NCI-H1105 treated with DMSO at 0.1 percent for 48 hours (cell line): ENCODE measurements at places on chromosomes 1 and 21.

DNA sequence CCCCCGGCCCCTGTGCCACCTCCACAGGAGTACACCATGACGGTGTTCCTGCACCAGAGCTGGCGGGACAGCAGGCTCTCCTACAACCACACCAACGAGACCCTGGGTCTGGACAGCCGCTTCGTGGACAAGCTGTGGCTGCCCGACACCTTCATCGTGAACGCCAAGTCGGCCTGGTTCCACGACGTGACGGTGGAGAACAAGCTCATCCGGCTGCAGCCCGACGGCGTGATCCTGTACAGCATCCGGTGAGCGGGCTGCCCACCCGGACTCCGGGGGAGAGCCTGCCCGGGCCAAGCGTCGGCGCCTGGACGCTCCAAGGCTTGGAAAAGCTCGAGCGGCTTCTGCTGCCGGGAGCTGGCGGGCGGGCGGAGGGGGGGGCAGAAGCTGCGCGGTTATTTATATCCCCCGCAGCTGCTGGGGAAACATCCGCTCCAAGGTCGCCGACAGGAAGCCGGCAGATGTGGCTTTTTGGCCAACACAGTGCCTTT lies 6.4 kb downstream of the GABRD start:
- DNase-seq: no peak

DNA sequence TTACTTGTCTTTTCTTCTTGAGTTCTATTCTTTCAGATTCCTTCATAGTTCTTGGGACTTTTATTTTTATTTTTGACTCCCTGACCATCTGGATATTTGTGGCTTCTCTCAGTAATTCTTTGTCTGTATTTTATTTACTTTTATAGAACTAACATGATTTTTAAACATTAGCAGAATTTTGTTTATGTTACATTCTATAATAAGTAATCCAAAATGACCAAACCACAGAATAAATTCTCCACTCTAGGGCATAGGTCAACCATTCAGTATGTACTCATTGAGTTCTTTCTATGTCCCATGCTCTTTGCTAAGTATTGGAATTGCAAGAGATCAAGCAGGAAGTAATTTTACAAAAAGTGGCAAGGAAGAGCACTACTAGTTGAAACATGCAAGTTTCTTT lies 969.0 kb downstream of the TTLL7 start:
- no peak for DNase-seq

DNA sequence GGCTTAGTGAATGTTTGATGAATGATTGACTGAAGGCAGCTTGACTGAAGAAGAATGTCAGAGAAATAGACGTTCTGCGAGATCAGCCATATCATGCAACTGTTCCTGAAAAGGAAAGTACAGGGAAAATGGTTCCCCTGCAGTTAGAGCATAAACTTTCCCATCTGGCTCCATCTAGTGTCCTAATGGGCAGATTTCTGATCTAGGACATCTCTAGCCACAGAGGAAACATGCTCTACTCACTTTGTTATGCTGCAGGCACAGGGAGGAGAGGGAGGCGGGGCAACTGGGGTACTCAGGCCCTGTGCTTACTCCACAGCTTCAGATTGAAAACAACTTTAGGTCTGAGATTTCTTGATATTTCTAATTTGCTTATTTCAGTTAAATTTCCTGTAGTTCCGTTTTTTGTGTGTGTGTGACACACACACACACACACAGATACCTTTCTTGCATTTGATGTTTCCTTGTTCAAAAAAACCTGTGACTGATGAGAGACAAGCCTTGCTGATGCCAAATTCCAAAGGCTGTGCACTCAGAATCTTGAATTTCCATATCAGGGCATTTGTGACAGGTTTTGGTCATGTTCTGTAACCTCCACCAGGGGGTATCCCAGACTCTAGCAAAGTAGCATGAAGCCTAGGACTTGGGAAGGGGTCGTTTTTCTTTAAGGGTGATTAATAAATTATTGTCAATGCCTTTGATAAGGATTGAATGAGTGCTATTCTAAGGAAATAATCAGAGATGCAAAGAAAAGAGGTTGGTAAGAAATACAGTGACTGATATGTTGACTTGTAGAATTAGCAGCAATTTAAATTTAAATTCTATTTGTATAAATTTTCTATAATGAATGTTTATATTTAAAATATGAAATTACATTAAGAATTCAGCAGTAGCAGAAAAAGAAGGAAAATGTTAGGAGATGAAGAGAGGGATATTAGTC lies 139.7 kb upstream of the BEND5 start:
- peak; percentile 38 for DNase-seq

DNA sequence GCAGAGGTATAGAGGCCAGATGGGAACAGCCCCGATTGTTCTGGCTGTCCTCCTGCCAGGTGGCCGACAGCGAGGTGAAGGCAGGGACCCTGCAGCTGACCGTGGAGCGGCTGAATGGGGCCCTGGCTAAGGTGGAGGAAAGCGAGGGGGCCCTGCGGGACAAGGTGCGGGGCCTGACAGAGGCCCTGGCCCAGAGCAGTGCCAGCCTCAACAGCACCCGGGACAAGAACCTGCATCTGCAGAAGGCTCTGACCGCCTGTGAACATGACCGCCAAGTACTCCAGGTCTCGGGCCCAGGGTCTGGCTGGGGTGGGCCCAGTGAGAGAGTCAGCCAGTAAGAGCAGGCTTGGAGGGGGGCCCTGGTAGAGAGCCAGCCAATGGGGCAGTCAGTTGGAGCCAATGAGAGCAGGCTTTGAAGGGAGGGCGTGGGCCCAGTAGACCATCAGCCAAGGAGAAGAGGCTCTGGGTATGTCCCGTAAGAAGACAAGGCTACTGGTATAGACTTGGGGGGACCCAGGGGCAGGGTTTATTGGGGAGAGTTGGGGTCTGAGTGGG lies 11.3 kb downstream of the MFAP2 start:
- DNase-seq: no peak

DNA sequence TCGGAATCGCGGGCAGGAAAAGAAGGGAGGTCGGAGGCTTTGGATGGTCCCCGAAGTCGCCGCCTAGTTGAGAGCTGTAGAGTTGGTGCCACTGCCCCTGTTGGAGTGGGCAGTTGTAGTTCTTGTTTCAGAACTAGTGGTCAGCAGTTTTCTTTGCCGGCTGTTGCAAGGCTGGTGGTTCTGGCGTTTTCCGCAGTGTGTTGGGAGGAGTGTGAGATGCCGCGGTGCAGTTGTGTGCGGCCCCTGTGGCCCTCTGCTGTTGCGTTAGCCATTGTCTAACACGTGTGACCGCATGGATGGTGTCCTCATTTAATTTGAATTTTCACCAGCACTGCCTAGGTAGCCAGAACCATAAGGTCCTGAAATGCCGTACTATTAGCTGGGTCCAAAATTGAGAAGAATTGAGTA lies 1.4 kb downstream of the ARF1 start:
- no peak for DNase-seq

DNA sequence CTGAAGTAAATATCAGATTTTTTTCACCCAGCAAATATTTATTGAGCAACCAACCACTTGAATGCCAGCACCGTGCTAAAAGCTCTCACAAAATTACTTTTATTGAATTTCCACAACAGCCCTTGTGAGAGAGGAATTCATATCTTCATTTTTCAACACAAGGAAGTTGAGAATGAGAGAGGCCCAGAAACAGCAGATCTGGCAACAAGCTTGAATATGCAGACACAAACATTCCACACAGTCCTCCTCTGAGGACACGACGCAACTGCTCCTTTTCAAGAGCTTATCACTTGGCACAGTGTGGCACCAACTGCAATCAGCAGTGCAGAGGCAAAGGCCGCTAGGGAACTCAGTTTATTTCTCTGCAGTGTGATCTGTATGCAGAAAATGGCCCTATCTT lies 32.2 kb upstream of the IFNAR2 start:
- DNase-seq: no peak

GRCh38 chr21:44816761-44817505 lies 929 bp downstream of the SUMO3 start:
- no peak for DNase-seq

DNA sequence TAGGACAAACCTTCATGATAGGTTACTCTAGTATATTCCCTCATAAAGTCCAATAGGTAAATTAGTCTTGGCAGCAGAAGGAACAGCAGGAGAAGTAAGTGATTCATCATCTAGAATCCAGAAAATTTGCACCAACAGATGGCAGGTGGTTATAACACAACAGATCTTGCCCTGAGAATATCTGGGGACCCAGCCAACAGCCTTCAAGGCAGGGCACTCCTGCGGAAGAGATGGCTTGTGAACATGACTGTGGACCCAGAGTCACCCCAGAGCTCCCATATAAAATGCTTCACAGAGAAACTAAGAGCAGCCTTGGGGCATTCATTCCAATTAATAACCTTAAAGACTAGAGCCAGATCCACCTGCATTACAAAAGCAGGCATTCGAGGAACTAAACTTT lies 7.9 kb upstream of the PLA2G2C start:
- DNase-seq: no peak

DNA sequence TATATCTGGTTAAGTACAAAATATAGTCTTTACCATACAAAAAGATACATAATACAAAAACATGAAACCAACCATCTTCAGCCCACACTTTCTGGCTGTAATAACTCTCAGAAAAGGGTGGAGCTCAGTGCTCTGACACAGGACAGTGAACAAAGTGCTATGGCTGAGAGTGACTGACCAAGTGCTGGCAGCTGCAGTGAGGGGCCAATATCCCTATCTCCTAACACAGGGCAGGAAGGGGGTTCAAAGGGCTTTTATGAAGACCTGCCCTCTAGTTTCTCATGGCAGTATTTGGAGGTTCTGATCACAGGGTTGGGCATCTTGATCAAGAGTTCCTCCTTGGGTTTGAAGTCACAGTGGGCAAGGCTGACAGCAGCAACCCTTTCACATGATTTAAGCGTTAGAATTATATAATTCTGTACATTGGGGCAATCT lies 3.9 kb downstream of the TXNIP start:
- DNase-seq: no peak

DNA sequence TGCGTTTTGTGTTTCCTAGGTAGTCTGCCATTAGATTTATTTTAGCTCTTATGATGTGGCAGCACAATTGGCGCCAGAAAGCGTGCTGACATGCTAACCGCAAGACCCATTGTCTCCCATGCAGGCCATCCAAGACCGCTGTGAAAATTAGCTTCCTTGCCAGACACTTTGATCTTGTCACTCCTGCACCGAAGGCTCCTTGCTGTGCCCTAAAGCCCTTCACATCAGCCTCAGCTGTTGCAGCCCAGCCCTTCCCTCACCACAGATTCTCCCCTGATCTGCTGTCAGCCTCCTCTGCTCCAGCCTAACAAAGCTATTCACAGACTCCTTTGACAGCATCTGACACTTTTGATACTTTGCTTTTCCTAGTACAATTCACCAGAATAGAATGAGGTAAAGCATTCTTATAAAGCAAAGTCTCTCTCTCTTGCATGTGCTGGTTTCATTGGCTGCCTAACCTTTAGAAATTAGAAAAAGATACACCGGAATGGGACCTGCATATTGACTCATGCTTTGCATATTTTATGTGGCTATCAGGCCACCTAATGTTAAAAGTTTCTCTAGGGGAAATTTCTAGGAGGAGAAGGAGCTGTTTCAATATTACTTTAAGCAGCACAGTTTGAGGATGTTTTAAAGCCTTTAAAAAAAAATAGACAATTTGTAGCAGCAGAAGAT lies 280.3 kb upstream of the FMN2 start:
- DNase-seq: no peak

DNA sequence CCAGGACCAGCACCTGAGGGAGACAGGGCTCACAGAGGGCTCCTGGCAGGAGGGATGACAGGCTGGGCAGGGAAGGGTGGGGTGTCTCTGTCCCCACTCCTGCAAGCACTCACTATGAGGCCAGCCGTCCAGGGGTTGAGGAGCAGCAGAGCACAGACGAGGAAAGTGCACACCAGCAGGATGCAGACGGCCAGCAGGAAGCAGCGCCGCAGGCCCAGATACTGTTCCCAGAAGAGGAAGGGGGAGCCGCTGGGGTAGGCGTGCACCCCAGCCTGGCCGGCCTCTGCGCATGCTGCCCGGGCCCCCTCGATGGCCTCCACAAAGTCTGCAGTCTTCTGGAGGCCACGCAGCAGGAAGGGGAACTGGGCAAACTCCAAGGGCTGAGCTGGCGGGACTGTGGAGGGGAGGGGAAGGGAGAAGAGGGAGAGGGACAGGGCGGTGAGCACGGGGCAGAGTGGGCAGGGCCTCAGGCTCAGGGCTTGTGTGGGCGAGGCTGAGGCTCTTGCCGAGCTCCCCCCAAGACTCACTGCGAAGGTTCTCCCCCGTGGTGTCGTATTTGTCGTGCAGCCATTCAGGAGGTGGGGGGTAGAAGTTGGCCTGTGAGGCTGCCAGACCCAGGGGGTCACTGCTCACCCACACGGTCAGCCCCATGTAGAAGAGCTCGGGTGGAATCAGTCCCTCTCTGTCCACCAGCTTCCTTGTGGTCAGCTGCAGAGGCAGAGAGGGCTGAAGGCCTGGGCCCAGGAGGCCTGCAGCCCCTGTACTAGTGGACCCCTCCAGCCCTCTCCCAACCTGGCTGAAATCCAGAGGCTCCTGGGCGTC lies 16.5 kb downstream of the PTCH2 start:
- no peak for DNase-seq

DNA sequence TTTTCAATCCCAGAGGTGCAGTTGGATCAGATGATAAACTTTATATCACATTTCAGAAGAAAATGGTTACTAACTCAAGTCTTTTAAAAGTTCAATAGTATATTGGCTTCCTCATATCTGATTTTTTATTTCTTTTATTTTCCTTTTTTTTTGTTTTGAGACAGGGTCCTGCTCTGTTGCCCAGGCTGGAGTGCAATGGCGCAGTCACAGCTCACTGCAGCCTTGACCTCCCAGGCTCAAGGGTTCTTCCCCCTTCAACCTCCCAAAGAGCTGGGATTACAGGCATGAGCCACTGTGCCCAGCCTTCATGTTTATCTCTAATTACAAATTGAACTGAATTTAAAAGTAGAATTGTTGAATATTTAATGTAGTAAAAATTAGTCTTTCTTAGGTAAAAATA lies 13.9 kb downstream of the FLVCR1 start:
- DNase-seq: no peak

DNA sequence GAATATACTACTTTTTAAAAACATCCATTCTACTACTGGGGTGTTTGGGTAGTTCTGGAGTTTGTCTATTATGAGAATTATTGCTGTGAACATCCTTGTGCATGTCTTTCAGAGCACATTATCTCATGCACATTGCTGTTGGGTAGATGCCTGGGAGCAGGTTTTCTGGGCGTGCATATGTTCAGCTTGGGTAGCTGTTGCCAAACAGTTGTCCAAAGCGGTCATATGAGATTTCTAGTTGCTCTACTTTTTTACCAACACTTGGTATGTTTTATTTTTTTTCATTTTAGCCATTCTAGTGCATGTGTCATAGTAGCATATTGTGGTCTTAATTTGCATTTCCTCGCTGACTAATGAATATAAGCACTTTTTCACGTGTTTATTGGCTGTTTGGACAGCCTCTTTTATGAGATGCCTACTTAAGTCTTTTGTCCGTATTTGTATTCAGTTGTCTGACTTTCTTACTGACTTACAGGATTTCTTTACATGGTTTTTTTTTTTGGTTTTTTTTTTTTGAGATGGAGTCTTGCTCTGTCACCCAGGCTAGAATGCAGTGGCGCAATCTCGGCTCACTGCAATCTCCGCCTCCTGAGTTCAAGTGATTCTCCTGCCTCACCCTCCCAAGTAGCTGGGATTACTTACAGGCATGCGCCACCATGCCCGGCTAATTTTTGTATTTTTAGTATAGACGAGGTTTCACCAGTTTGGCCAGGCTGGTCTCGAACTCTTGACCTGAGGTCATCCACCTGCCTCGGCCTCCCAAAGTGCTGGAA lies 18.1 kb downstream of the ZDHHC18 start:
- no peak for DNase-seq
